ENCODE measurements at places on chromosomes 6 and 20.
A peak's percentile ranks its signal among the peaks of the same experiment; 100 is the strongest.

DNA sequence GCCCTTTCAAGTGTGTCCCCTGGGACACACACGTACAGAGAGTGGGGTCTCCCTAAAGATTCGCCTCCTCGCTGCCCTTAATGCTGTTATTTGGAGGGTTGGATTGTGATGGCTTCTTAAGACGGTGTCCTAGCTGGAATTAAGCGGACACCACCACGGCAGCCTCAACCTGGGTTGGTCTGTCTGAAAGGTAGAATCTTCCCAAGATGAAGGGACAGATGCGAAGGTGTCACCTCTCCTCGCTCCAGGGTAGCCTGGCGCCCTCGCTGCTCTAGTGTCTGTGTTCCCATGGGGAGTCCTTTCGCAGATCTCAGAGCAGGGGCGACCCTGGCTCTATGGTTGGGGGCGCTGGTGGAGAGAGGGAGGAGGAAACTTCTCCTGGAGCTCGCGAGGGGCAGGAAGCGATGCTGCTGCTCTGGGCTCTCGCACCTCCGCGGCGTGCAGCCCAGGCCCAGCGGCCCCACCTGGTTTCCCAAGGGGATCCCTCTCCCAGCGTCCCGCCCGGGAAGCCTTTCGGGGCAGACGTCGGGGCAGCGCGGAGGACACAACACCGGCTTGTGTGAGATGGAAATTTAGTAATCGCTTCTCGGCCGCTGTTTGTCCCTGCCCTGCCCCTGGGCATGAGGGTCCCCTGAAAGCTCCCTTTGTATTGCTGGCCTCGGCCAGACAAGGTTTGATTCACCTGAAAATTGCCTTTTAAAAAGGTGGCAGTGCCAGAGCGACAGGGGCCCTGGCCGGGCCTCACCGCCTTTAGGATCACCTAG is 1.7 kb downstream of the RSPO3 start:
- no peak for DNase-seq

- no peak for DNase-seq
Observed at GRCh38 chr20:57995381-57995977, 233.0 kb downstream of the ANKRD60 start.

DNA sequence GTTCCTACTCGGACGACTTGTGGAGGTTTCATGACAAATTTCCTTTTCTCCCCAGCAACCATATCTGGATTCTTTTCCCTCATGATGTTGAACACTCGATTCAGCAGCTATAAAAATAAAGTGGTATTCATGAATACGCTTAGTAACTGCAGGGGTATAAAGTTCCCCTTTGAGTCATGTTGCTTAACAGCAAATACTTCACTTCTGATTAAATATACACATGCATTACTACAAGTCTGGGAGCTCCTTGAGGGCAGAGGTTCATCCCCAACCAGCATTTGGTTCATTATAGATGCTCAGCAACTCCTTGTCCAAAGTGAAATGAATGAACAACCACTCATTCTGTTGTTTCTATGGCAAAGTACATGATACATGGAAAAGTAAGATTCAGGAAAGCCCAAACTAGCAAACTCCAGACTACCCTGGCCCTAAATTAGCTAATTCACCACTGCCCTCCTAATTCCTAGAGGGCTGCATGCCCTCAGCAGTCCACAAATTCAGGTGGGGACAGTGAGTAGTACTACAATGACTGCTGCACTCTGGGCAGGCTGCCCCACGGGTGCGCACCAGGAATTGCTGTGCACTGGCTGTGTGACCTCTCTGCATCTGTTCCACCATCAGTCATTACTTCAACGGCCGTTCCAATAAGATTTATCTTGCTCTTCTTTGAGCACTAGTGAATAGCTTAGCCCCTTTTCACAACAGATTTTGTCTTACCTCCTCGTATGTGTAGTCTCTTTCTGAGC is 15.2 kb downstream of the EIF2S2 start:
- no peak for DNase-seq

GRCh38 chr6:36536873-36537547 is 10.3 kb downstream of the STK38 start:
- DNase-seq, result no peak

DNA sequence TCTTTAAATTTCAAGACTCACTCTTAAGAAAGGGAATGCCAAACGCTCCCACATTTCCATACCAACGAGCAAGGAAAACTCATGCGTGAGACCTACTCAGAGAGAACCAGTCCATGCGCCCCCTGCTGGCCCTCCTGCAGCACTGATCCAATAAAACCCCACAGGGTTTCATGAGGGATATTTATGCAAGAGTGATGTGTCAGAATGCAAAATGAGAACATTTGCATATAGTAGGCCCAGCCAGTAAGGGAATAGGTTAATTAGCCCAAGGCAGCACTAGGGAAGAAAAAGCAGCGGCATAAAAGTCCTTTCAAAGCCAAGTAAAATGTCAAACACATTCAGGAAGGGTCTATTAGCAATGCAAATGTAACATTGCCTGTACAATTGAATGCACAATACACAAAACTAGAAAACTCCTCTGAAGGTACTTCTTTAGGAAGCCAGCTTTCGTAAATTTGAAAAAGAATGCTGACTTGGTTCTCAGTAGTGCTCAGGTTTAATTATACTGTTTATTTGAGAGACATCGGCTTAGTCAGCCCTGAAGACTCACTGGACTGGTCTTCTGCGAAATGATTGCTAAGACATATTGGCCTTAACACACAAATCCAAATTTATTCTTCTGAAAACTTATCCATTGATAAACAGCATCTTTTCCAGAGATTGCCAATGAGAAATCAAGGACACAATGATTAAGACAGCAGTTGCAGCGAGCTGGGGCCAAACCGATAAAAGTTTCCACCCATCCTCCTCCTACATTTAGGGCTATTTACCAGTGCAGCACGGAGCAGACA is 93.2 kb downstream of the GMPR start:
- DNase-seq, result peak; percentile 91

- no peak for DNase-seq
Observed at GRCh38 chr6:45808917-45809316, 206.7 kb downstream of the CLIC5 start.
